Heart right ventricle (tissue), 16 donors: ENCODE measurements at places on chromosomes 3 and 15.

GRCh38 chr3:100745617-100746016 is 36.3 kb downstream of the TFG start:
- no peak for DNase-seq
- H3K4me3 ChIP-seq = no peak overlapping the region
- no peaks in the 10 kb centered on the region for H3K27me3 ChIP-seq
- H3K27ac ChIP-seq = no peak overlapping the region

DNA sequence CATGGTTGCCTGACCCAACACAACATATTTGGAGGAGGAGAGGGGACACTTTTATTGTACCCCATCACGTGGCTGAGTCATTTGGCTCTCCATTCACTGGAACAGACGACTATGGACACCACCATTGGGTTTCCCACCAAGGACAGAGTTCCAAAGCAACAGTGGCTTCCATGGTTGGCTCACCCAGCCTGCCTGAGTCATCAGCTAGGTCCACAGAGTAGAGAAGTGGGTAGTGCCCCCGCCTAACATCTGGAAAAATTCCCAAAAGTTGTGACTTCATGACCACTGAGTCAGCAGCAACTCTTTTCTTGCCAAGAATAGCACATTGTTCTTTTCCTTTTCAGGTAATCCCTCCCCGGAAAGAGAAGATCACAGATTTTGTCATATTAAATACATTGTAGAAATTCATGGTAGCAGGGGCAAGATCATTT is 3.0 kb upstream of the PPP1R2 start:
- peaks cover 61% of the 10 kb centered on the region for H3K4me1 ChIP-seq
- H3K27me3 ChIP-seq = no peaks in the 10 kb centered on the region
- peak overlapping the region; percentile 95 for H3K27ac ChIP-seq
- H3K36me3 ChIP-seq = no peaks in the 10 kb centered on the region
- H3K4me3 ChIP-seq = no peak overlapping the region

DNA sequence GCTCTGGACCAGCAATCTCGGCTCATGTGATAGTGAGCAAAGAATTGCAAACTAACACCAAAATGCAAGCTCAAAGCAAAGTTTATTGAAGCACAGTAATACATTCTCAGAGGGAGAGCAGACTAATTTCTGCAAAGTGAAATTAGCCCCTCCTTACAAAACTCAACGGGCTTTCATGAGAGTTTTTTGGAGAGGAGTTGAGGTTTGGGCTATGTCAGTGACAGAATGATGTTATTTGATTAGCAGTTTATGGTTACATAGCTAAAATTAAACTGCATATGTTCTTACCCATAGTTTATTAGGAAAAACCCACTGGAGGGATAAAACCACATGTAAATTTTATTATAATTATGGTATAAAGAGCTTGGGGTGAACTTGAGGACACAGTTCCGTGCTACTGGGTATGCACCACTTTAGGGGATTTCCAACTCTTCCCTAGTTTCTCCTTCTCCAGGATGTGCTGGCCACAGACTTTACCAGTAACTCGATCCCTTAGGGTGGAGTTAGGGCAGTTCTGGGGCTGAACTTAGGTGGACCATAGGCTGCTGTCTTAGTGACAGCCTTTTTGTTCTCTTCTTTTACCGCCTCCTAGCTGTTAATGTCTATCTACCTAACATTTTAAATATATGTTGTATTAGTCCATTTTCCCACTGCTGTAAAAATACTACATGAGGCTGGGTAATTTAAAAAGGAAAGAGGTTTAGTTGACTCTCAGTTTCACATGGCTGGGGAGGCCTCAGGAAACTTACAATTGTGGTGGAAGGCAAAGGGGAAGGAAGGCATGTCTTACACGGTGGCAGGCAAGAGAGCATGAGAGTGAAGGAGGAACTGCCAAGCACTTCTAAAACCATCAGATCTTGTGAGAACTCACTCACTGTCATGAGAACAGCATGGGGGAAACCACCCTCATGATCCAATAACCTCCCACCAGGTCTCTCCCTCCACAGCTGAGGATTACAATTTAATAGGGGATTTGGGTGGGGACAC is 8.9 kb upstream of the AADACL2 start:
- H3K4me3 ChIP-seq = no peak overlapping the region
- H3K27ac ChIP-seq = no peak overlapping the region
- no peaks in the 10 kb centered on the region for H3K4me1 ChIP-seq
- no peaks in the 10 kb centered on the region for H3K27me3 ChIP-seq

DNA sequence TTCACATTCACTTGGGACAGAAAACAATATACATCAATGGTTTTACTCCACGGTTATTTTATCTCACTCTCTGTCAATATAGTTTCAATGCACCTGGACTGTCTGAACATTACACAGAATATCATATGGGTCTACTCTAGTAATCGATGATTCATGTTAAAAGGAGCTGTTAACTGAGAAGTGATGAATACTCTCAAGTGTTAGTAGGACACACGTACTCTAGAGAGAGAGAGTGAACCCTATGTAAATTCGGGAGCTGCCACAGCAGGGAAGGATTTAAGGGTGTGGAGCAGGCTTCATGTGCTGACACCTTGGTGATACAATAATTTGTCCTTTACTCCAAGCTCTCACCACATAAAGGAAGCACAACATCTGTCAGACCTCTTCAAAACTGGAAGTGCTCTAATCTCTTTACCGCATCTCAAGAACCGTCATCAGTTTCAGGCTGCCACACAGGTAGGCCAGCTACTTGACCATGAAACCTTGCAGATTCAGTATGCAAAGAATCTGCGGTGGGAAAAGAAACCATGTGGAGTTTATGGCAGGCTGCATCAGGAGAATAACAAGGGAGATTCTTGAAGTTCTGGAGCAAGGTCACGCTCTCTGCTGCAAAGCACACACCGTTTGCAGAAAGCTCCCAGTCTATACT is 199.2 kb upstream of the TMC3 start:
- DNase-seq = no peak
- H3K4me1 ChIP-seq = no peaks in the 10 kb centered on the region
- no peaks in the 10 kb centered on the region for H3K36me3 ChIP-seq
- no peak overlapping the region for H3K27ac ChIP-seq
- no peaks in the 10 kb centered on the region for H3K27me3 ChIP-seq

DNA sequence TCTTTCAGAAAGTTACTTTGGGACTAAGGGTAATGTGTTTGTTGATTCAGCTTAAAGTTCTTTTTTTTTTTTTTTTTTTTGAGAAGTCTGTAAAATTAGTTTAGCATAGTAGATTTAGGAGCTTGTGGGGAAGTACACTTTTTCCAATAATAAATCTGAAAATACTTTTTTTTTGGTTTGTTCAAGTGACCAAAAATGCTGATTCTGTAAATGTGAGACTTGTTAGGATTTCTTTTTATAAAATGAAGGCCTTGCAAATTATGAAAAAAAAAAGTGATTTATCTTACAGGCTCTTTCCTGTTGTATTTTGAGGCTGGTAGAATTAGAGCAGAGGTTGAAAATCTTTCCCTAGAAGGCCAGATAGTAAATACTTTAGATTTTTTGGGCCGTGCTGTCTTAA is 7.6 kb downstream of the OXNAD1 start:
- no peak for DNase-seq
- no peak overlapping the region for H3K27ac ChIP-seq
- no peak overlapping the region for H3K4me3 ChIP-seq
- H3K27me3 ChIP-seq = no peaks in the 10 kb centered on the region
- H3K4me1 ChIP-seq = peaks cover 12% of the 10 kb centered on the region
- H3K36me3 ChIP-seq = peaks cover 15% of the 10 kb centered on the region

DNA sequence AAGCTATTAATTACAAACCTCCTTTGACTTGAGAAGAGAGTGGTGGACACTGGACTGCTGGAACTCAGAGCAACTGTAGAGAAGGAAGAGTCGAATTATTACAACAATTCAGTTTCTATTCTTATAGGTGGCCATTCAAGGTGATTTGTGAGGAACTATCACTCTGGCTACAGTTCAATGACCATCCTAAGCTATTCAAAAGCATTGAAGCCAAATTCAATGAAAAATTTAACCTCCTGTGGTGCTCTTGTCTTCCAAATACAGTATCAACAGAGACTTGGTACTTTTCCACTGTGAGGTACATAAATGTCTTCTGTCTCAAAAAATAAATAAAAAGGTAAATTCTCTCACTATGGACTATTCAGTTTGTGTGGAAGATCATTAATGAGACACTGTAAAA is 513.3 kb upstream of the SEMA6D start:
- DNase-seq = no peak
- H3K4me1 ChIP-seq = no peaks in the 10 kb centered on the region
- no peak overlapping the region for H3K27ac ChIP-seq
- no peak overlapping the region for H3K4me3 ChIP-seq
- H3K27me3 ChIP-seq = no peaks in the 10 kb centered on the region

- H3K4me1 ChIP-seq = peaks cover 92% of the 10 kb centered on the region
- H3K27me3 ChIP-seq = peaks cover 98% of the 10 kb centered on the region
- H3K27ac ChIP-seq = peak overlapping the region; percentile 96
- H3K36me3 ChIP-seq = no peaks in the 10 kb centered on the region
These were observed 3.9 kb downstream of the GATA2 start for GRCh38 chr3:128488991-128489673.

DNA sequence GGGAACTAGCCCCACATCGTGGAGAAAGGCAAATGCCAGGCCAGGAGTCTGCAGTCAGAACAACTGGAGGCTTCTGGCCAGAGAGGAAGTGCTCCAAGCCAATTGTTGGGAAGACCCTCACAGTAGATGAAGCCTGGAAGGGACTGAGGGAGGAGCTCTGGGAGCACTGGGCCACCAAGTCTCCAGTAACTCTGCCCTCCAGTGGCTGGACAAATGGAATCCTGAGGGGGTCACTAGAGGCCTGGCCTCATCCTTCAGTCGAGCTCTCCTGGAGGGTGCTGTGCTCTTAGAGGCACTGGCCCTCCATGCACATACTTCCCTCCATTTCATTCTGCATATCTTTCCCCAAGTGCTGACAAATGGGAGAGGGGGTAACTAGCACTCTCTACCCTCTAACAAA is 103.0 kb downstream of the MYLK start:
- no peak overlapping the region for H3K27ac ChIP-seq
- DNase-seq = no peak
- H3K4me3 ChIP-seq = no peak overlapping the region
- H3K4me1 ChIP-seq = peaks cover 6% of the 10 kb centered on the region
- H3K27me3 ChIP-seq = no peaks in the 10 kb centered on the region

DNA sequence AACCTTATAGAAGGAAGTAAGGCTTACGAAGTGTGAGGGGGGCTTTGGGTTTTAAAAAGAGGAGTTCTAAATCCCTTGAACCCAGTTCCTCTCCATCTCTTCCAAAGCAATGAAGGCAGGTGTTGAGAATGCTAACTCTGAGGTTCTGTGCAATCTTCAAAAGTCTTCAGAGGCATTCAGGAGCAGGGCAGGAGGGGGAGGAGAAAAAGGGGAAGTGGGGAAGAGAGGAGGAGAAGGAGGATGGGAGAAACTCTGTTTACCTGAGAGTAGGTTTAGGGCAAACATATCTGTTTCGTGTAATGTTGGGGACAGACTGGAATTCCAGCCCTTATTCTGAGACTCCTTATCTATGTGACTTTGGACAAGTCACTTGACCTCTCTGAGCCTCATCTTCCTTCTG is 36.9 kb downstream of the FAM3D start:
- H3K27me3 ChIP-seq = no peaks in the 10 kb centered on the region
- H3K27ac ChIP-seq = peak overlapping the region; percentile 80
- no peak for DNase-seq
- no peaks in the 10 kb centered on the region for H3K36me3 ChIP-seq
- no peak overlapping the region for H3K4me3 ChIP-seq

- H3K36me3 ChIP-seq = no peaks in the 10 kb centered on the region
- H3K27ac ChIP-seq = no peak overlapping the region
- H3K27me3 ChIP-seq = no peaks in the 10 kb centered on the region
- no peak for DNase-seq
- peaks cover 9% of the 10 kb centered on the region for H3K4me1 ChIP-seq
These were observed 26.4 kb upstream of the RPS17 start for GRCh38 chr15:82566690-82567089.

- peaks cover 4% of the 10 kb centered on the region for H3K4me1 ChIP-seq
- H3K27me3 ChIP-seq = peaks cover 21% of the 10 kb centered on the region
- H3K27ac ChIP-seq = no peak overlapping the region
These were observed 43.8 kb upstream of the SLC6A6 start for GRCh38 chr3:14358426-14359211.

- no peak overlapping the region for H3K4me3 ChIP-seq
- H3K27me3 ChIP-seq = no peaks in the 10 kb centered on the region
- H3K36me3 ChIP-seq = no peaks in the 10 kb centered on the region
- peaks cover 5% of the 10 kb centered on the region for H3K4me1 ChIP-seq
- H3K27ac ChIP-seq = peak overlapping the region; percentile 48
These were observed 293.3 kb upstream of the TBL1XR1 start for GRCh38 chr3:177490626-177491025.

- no peak overlapping the region for H3K27ac ChIP-seq
- H3K27me3 ChIP-seq = no peaks in the 10 kb centered on the region
- H3K36me3 ChIP-seq = no peaks in the 10 kb centered on the region
- no peak overlapping the region for H3K4me3 ChIP-seq
- no peaks in the 10 kb centered on the region for H3K4me1 ChIP-seq
These were observed 40.2 kb downstream of the TMEM212 start for GRCh38 chr3:171883257-171883892.

DNA sequence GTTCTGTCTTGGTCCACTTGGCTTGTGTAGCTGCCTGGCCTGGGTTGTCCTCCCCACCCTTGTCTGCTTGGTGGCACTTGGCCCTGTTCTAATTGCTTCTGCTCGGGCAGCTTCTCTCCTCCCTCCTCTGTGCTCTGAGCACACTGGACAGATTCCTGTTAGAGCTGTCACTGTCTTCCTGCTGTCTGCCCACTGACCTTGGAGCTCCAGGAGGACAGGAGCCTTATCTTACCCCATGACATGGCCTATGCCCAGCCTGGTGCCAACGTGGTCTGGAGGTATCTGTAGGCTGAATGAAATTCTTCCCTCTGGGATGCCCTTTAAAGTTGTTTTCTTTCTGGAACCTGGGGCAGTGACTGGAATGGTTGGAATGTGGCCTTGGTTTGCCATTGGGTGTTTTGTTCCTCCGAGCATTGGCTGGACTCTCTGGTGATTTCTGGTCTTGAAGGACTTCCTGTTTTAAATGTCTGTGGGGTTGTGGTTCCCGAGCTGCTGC is 94.1 kb downstream of the FAM43A start:
- no peaks in the 10 kb centered on the region for H3K27me3 ChIP-seq
- no peak overlapping the region for H3K27ac ChIP-seq
- DNase-seq = no peak
- peaks cover 19% of the 10 kb centered on the region for H3K4me1 ChIP-seq

DNA sequence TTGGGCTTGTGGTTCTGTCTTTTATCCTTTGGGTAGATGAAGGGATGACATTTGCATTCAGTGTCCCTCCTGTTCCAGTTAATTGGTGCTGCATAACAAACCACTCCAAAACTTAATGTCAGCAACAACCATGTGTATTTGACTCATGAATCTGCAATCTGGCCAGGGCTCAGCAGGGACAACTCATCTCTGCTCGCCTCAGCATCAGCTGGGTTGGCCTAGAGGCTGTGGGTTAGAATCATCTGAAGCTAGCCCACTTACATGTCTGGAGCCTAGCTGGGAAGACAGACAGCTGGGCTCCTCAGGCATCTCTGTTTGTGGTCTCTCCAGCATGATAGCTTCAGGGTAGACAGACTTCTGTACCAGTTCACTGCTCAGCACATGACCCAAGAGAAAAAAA is 92.0 kb downstream of the TMEM108 start:
- no peak overlapping the region for H3K27ac ChIP-seq
- H3K4me3 ChIP-seq = no peak overlapping the region
- H3K36me3 ChIP-seq = no peaks in the 10 kb centered on the region
- no peak for DNase-seq
- no peaks in the 10 kb centered on the region for H3K27me3 ChIP-seq

- H3K27me3 ChIP-seq = no peaks in the 10 kb centered on the region
- H3K36me3 ChIP-seq = no peaks in the 10 kb centered on the region
- DNase-seq = no peak
- H3K4me1 ChIP-seq = no peaks in the 10 kb centered on the region
- no peak overlapping the region for H3K4me3 ChIP-seq
- no peak overlapping the region for H3K27ac ChIP-seq
These were observed 57.1 kb upstream of the STRIT1 start for GRCh38 chr3:155350571-155350970.

GRCh38 chr3:138012526-138012925 is 2.6 kb downstream of the CLDN18 start:
- no peak overlapping the region for H3K4me3 ChIP-seq
- no peaks in the 10 kb centered on the region for H3K36me3 ChIP-seq
- no peaks in the 10 kb centered on the region for H3K27me3 ChIP-seq
- peaks cover 10% of the 10 kb centered on the region for H3K4me1 ChIP-seq
- no peak overlapping the region for H3K27ac ChIP-seq
